Cortex of kidney (tissue), 1 donor: ENCODE measurements at places on chromosomes 3 and 15.

DNA sequence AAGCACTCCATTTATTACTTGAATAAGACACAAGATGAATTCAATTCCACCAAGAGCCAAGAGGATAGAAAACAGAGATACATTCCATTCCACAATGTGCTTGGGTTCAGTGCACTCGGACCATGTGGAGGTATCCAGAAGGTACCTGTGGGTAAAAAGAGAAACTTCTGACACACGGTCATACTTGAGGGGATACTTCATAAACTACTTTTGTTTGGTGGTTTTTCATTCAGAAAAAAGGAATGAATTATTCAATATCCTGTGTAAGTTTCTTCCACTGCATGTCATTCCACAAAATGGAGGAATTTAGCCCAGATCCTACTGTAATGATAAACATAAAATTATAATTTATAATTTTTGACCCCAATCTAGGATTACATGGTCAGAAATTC, 5.7 kb downstream of the TM4SF1 start:
- no peak for DNase-seq

GRCh38 chr3:160883373-160883772, 127.3 kb downstream of the PPM1L start:
- DNase-seq = no peak

DNA sequence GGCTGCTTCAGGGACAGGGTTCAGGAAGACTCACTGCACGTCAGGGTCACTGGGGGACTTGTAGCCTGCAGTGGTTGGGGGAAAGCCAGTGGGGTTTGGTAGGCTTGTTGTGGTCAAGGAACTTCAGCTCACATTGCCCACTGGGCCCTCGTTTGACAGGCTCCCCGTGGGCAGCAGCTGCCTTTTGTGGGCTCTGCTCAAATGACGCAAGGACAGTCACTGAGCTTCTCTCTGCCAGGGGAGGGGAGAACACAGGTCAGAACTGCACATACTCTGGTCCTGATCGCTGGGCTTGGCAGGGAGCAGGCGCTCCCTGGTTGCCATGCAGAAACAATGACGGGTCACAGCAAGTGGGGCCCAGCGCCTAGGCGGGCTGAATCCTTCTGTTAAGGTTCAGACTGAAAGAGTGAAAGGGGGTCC, 45.5 kb downstream of the FAM174B start:
- DNase-seq = no peak

- DNase-seq = no peak
These were observed 111.7 kb downstream of the LMLN start for GRCh38 chr3:198071602-198072287.

GRCh38 chr3:18238746-18239331, 186.3 kb downstream of the SATB1 start:
- DNase-seq = no peak

- DNase-seq = no peak
These were observed 74.3 kb upstream of the P2RY1 start for GRCh38 chr3:152760591-152760990.

- no peak for DNase-seq
These were observed 4.4 kb upstream of the CXCR6 start for GRCh38 chr3:45938864-45939263.

DNA sequence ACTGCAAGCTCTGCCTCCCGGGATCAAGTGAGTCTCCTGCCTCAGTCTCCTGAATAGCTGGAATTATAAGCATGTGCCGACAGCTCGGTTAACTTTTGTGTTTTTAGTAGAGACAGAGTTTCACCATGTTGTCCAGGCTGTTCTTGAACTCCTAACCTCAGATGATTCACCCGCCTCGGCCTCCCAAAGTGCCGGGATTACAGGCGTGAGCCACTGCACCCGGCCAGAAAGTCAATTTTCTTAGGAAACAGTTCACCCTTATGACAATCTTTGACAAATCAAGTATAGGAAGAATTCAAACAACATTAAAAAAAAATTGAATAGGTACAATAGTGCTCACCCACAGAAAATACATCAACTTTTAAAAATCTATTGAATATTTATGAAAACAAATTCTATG, 23.6 kb upstream of the DUT start:
- no peak for DNase-seq

DNA sequence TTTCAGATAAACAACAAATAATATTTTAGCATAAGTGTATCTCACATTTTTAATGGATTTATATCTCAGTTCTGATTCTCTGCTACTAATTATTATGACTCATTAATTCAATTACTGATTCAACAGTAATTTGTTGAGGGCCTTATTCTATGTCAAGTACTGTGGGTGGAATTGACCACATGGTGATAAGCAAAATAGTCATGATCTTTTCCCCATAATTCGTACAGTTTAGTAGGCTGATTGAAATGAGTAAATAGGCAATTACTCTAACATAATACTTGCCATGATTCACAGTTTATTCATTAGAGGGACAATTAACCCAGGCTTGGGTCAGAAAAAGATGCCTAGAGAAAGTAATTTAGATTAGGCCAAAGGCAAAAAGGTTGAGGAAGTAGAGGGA, 60.9 kb upstream of the SLC4A7 start:
- DNase-seq = no peak

DNA sequence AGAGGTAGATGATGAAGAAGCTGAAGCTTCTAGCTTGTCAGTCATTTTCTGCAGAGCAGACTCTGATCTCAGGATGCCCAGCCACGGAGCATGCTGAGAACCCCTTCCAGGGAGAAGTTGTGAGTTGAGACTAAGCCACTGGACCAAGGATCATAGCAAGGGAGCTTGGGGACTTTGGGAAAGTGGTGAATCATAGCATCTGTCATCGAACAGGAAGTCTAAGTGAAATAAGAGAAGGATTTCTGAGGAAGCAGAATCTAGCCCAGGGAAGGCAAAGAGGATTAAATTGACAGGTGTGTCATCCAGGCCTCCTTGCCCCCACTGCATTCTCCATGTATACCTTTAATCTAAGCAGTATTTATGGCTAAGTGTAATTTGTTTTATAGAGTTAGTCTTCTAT, 71.8 kb upstream of the TMEM108 start:
- no peak for DNase-seq

DNA sequence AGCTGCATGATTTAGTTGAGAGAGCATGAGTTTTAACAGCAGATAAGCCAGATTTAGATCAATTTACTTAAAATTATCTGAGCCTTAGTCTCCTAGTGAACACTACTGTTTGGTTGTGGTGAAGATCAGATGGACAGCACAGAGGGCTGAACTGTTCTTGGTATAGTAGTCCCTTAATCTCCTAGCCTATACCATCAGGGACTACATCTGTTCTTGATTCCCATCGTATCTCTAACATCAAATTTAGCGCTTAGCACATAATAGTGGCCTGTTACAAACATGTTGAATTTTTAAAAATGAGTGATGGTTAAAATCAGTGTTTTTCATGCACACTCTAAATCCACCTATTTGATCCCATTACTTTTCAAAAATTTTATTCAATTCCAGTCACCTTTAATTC, 507.7 kb downstream of the GRM7 start:
- no peak for DNase-seq

GRCh38 chr3:13092621-13093617, 19.7 kb upstream of the IQSEC1 start:
- DNase-seq = no peak

GRCh38 chr3:152834776-152835600, at the start of gene P2RY1:
Gene P2RY1, plus strand, starts transcription at chr3:152835131. Its CDS starts 652 bp downstream, at chr3:152835783.
- no peak for DNase-seq

GRCh38 chr15:94587113-94587512, 355.8 kb downstream of the MCTP2 start:
- no peak for DNase-seq

- no peak for DNase-seq
These were observed 57.8 kb upstream of the KY start for GRCh38 chr3:134708671-134709070.

DNA sequence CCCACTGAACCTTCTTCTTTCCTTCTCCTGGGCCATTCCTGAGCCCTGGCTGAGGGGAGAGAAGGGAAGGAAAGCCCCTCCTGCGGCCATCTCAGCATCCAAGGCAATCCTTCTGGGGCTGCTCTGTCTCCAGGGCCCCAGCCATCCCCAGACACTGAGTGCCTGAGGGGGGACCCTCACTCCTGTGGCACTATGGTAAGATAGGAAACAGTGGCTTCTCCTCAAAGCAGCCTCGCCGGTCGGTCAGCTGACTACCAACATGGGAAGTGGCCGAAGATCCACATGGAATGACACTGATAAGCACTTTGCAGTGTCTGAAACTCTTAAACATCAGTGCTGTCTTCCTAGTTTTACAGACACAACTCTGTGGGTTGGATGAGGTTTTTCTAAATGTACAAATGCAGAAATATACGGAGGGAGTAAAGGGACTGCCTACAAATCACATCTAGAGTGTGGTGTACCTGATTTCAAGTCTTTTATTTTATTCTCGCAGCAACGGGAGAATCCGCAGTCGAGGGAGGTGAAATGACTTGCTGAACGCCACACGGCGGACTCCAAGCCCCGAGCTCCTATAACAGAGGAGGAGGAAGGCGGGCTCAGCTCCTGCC, 973 bp upstream of the ITPKA start:
- DNase-seq = no peak

DNA sequence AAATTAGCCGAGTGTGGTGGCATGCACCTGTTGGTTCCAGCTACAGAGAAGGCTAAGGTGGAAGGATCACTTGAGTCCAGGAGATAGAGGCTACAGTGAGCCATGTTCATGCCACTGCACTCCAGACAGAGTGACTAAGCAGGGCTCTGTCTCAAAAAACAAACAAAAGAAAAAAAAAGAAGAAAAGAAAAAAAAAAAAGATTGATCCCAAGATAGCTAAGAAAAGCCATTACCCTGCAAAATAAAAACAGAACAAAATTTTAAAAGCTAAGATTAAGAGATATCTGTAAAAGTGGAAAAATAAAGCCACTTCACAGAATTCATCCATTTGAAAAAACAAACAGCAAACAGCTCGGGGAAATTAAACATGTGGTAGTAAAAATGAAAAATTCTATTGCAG, 23.8 kb downstream of the LRRC2 start:
- DNase-seq = no peak

DNA sequence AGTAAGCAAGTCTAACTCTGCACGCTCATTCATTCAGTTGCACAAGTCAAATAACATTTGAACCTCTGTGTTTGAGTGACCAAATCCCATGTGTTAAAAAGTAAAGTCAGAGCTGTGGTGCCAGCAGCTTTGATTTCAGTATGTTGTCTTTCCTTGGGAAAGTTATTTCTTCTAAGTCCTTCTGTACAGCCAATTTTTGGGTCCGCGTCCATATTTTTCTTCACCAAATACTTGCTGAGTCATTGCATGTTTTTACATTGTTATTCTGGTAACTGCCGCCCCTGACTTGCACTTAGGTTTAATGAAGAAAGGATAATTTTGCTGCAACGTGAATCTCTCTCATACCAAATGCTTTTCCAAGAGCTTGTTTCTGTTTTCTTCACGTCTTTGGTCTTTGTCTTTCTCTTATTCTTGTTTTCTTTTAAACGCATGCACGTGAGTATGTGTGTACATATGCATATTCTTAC, 56.7 kb downstream of the PLS1 start:
- DNase-seq = no peak

GRCh38 chr3:109098079-109098644, 19.8 kb downstream of the MORC1 start:
- no peak for DNase-seq

- DNase-seq = no peak
These were observed 12.3 kb upstream of the FOXB1 start for GRCh38 chr15:59991834-59992233.

GRCh38 chr3:22098021-22098420, 347.0 kb upstream of the ZNF385D start:
- no peak for DNase-seq

DNA sequence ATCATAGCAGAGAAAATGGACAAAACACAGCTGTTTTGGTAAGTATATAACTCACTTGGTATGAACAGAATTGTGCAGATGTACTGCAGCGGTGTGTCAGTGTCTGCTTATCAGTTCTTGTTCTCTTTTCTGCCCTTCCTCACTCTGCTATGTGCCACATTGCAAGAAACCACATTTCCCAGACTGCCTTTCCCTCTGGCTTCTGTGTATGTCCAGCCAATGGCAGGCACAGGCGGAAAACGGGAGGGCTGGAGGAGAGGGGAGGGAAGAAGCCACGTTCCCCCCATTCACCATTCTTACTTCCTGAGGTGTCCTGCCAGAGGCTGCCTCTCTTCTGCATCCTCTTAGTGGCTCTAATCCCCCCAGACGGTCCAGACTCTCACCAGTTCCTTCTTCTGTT, 15.4 kb downstream of the HHLA2 start:
- DNase-seq = no peak

- DNase-seq = no peak
These were observed 17.1 kb downstream of the ZFAND6 start for GRCh38 chr15:80076321-80077318.

GRCh38 chr3:101009386-101009785, 16.2 kb upstream of the ABI3BP start:
- no peak for DNase-seq

DNA sequence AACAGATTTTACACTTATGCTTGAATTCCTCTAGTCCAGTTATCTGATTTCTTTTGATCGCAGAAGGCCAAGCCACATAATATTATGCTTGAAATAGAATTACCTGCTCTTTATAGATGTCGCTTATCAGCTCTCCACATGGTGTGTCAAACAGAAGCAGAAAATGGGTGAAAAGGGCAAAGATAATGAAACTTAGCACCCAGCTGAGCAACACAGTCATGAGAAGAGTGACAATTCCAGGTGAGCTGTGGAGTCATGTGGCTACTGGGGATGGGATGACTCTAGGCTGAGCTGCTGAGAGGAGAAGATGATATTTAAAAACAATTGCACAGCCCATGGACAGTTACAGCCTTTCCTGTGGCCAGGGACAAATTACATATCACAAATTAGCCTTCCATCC, 398.7 kb upstream of the PDZRN3 start:
- no peak for DNase-seq

DNA sequence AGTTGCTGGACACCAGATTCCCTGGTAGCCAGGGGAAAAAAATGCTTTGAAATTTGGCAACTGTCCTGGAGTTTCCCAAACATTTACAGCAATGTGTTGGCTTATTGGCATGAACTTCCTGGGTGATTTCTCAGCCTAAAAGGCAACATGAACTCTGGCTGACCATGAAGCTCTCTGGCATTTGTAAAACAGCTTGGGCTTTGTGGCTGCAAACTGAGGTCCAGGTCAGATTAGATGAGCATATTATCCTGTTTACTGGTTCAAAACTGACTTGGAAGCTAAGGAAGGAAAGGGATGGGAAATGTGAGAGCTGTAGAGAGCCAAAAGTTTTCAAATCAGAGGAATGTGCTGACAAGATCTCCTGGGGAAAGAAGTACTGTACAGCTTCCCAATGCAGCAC, 139.0 kb downstream of the P3H2 start:
- DNase-seq = no peak

DNA sequence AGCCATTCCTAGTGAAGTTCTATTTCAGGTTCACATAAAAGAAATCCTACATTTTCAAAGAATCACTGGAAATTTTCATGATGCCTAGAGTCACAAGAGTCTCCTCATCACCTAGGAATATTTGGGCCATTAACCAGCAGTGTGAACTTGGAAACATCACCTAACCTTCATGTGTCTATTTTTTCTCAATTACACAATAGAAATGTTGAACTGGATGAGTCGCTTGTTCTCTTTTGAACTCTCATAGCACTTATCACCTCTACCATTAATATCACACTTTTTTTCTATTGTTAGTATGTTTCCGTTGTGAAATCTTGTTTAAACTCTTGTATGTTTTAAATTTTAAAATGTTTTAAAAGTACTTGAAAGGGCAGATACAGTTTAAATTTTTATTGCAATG, 371.3 kb downstream of the CADM2 start:
- DNase-seq = no peak

GRCh38 chr3:131147534-131147933, 120.9 kb downstream of the NEK11 start:
- no peak for DNase-seq
